Activated CD4-positive, alpha-beta T cell treated with anti-CD3 and anti-CD28 coated beads, Interleukin-2, amount 50 U/mL, for 24 hours (primary cell): ENCODE measurements at places on chromosomes 6 and 20.

DNA sequence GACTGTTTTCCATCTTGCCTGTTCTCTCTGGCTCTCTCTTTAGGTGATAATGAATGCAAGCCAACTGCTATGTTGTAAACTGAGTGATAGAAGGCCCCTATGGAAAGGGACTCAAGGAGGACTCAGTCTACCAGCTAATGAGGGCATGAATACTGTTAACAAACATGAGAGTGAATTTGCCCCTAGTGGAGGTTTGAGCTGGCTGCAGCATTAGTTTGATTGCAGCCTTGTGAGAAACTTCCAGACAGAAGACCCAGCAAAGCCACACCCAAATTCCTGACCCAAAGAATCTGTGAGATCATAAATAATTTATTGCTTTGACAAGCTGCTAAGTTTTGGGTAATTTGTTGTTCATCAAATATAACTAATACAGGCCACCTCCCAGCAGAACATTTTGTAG, 50.0 kb upstream of the PLCB1 start:
- DNase-seq = no peak

GRCh38 chr6:113560376-113560775, 296.8 kb upstream of the MARCKS start:
- no peak for DNase-seq

GRCh38 chr6:81564470-81565068, 187.9 kb downstream of the TENT5A start:
- DNase-seq = no peak

DNA sequence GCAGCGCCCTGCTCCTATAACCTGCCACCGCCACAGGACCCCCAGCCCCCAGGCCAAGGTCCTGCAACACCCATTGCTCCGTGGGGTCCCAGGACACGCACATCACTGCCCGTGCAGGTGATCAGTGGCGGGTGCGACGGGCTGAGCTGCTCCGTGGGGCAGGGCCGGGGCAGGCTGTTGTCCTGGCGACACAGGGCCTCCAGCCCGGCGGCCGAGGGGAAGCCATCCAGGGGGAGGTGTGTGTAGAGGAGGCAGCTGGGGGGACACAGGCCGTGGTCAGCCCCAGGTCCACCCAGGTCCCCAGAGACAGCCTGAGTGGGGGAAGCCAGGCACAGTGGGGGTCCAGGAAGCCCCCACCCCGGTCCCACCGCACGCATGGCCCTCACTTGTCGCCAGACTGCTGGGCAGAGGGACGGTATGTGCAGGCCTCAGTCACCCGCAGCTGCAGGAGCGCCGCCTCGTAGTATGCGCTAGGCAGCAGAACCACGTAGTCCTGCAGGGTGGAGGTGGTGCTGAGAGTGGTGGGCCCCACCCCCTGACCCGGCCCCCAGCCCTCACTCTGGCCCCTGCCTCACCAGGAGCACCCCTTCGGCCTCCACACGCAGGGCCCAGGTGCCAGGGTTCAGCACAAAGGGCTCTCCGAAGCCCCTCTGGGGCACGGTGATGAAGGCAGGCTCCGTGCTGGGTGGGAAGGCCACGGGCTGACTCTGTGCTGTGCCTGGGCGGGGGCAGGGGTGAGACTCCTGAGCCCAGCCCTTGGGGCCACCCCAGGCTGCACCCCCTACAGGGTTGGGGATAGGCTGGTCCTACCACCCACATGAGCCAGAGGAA, 30.4 kb downstream of the ADRM1 start:
- DNase-seq = no peak

DNA sequence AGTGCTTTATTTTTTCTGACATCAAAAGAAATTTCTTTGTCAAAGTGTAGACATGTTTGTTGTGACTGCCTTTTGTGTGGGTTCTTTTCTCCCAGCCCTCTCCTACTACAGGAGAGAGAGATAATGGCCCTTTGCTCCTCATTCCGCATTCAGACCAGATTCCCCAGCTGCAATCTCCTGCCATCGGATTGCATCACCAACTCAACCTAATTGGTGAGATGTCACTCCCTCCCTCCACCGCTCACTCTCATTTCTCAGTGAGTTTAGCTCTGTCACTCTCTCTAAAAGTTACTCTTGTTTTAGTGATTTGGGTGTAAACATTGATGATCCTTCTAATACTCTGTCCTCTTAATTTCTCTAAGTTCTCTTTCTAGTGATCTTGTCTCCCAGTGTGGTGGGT, 22.7 kb downstream of the UTRN start:
- no peak for DNase-seq

DNA sequence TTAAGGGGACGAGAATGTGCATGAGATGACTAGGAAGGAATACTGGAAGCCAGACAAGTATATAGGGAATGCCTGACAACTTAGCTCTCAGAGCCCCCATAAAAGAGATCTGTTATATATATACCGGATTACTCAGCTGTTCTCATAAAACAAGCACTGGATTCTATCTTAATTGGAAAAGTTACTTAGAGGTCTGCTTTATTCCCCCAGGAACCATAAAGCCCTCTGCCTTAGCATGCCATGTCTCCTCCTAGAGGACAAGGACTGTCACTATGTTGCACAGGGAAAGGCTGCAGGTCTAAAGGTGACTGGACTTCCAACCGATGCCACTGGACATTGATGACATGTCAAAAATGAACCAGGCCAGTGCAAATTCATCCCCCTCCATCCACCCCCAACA, 6.4 kb downstream of the EXOC2 start:
- DNase-seq = no peak

- no peak for DNase-seq
Observed at GRCh38 chr6:48765352-48765961, 654.5 kb upstream of the PTCHD4 start.

- DNase-seq = no peak
Observed at GRCh38 chr6:126824226-126824625, 294.2 kb upstream of the RSPO3 start.

DNA sequence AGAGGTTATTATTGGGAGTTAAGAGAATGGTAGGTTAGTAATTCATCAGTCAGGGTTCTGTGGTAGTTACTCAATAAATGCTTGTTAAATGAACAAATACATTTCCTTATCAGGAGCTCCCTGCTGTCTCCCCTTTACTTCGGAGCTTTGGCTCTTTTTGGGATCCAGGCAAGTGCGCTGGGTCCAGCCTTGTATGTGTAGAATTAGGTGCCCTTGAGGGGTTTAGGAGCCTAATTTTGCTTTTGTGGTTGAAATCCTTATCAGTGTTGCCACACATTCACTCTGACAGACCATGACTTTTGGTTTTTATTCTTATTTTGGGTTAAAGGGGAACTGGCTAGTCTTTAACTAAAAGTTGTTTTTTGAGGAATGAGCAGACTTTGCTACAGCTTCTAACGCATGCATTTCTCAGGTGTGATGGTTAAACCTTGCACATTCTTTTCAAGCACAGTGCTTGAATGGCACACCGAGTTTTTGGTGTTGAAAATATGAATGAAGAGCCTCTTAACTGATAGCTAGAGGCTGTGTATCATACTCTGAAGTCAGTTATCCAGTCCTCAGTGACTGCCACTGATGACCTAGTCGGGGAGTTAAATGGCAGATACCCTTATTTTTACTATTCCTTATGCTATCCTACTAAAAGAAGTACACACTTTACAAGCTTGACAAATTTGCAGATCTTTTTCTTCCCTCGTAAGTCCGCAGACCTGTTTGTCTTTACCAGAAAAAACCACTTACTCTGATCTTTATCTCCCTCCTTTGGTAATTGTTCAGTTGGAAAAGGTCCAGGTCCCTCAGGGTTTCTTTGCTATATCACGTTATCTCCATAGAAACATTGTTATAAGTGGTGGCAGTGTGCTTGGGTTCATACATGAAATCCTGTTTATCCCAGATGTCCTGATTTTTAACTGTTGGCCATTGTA, 50.7 kb upstream of the PLCG1 start:
- no peak for DNase-seq

DNA sequence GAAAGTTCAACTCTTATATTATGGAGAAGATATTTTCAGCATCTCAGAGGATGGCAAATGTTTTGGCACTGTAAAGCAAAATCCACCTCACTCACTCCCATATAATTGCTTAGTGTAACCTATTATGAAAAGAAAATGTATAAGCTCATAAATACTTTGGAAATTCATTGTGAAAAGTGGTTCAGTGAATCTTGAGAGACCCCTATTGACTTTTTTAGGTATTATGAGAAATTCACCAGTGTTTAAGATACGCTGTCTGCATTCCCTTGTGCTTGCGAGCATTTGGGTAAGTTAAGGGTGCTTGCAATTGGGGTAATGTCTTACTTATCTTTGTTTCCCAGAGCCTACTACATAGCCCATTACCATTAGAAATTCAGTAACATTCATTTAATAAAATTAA, 66.3 kb upstream of the BMP5 start:
- DNase-seq = no peak

DNA sequence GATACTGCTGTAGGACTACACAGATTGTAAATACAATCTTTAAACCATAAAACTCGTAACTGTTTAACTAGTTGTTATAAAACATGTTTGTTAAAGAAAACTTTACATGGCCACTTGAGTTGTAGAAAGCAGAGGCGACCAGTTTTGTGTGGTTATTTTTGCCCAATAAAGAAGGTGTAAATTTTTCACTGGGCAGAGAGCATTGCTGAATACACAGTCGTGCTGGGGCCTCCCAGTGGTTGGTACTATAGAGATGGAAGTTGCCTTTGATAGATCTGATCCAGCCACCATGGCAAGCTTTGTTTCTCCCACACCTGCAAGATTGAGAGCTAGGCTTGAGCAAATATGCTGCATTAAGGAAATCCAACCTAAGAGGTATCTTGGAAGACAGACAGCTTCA, 34.0 kb upstream of the YWHAB start:
- no peak for DNase-seq

DNA sequence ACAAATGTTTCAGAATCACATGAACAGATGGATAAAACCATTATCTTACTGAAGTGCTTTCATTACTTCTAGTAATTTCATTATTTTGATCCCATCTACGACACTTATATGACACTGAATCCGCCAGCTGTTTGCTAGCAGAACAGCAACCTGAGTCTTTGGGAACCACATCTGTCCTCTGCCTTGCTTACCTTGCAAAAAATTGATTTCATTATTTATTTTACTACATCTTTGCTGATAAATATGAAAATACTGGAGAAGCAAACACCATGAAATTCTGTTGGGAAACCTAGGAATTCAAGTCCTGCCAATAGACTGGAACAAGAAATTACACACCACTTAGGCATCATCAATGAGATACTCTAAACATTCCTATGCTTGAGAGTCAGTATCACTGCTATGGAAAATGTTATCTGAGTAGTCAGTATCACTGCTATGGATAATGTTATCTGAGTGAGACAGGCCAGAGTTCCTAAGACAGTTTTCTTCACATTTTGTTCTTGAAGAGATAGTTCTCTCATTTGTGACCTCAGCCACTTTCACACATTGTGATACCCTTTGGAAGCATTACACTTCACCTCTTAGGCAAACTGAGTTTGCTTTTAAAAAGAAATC, 91.9 kb downstream of the PDE10A start:
- DNase-seq = no peak

DNA sequence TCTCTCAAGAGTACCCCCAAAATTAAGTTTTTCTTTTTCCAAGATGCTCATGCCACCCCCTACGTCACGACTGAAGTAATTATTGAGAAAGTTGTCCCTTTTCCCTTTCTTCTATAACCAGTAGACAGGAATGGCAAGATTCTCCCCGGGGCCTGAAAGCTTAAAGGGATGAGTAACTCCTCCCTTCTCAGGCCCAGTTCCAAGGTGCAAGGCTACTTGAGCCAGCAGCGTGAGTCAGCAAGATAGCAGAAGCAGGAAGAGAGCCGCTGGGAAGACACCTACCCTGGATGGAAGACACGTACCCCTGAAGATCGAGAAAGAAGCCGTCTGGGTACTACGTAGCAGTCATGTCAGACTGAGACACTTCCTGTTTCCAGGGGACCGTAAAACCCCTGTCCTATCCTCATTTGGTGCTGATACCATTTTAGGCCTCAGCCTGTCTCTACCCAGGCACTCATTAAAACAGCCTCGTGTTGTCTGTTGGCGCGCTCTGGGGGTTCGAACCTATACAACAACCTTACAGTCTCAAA, 241.0 kb downstream of the ADGRG6 start:
- no peak for DNase-seq

DNA sequence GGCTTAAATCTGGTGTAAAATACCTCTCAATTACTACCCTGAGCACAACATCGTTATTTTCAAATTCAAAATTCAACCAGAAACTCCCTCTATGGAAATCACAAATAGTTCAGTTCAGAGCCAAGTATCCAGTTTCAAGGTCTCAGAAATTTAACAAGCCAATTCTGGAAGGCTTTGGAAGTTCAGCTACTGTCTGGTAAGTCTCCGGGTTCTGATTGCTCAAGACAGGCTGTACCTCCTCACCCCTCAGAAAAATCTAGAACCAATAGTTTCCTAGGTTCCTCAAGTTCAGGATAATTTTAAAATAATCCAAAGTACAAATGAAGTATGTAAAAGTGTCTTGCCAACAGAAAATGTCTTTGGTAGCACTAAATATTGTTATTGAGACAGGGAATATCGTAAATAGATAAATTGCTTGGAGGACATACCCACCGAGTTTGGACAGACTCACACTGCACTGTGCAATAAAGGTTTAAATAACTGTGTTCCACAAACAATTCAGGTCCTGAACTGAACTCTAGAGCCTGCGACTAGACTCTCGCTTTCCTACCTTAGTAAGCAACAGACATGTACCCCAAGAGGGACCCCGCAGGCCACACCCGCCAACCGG, 729 bp downstream of the ATG5 start:
- DNase-seq = no peak

DNA sequence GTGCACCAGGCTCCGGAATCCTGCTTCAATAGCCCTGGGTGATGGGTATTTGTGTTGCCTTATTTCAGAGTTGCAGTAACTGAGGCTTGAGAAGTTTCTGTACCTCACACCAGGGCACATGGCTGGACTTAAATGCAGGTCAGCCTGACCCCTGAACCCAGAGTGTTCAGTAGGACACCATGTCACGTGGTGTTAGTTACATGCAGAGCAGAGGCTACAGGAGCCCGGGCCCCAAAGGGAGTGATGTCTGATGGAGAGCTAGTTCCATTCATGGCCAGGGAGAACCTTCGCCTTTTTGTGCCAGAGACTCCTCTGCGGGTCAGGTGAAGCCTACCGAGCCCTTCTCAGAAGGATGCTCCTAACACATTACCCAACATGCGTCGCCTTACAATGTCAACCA, 161.4 kb upstream of the CST7 start:
- DNase-seq = no peak

DNA sequence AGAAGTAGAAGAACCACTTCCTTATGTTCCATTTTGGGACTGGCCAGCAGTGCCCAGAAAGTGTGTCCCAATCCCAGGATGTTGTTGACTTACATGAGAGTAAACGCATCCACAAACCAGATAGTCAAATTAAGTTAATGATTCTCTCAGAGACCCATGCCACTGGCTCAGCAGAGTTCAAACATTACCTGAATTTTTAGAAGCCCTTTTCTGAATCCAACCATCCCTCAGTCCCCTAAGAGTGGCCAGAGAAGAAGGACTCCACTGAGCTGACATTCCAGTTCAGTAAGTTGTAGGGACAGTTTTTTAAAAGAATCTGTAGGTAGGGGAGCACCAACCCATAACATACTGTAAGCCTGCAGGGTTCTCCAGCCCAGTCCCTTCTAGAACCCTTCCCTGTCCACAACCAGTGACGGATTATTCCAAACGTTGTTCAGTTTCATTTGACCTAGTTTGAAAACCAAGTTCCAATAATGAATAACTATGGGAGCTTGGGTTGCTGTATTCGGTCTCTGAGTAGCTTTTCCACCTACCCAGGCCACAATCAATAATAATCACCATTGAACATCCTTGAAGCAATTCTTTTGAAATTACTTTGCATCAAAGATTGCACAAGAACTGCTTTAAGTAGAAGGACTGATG, 153.0 kb downstream of the LPA start:
- DNase-seq = no peak
